ENCODE measurements at places on chromosomes 13 and 19.

- no peak for DNase-seq
Observed at GRCh38 chr13:34608331-34608730, 333.7 kb upstream of the NBEA start.

GRCh38 chr13:97471711-97472110 is 37.7 kb downstream of the RAP2A start:
- DNase-seq: no peak

DNA sequence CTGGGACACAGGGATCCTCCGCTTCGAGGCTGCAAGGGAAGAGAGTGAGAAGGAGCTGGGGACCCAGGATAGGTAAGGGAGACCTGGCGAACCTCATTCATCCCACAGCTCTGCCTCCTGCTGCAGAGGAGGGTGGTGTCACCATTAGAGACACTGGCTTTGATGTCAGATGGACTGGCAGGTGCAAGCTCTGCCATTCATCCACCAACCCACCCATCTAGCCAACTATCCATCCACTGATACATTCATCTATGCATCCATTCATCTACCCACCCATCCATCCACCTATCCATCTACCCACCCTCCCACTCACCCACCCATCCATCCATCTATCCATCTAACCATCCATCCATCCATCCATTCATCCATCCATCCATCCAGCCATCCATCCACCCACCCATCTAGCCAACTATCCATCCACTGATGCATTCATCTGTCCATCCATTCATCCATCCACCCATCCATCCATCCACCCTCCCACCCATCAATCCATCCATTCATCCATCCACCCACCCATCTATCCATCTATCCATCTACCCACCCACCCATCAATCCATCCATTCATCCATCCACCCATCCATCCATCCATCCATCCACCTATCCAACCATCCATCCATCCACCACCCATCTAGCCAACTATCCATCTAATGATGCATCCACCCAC is 5.7 kb downstream of the C19orf33 start:
- DNase-seq: no peak

- DNase-seq: peak; percentile 45
Observed at GRCh38 chr13:51269039-51269438, 46.8 kb downstream of the FAM124A start.

DNA sequence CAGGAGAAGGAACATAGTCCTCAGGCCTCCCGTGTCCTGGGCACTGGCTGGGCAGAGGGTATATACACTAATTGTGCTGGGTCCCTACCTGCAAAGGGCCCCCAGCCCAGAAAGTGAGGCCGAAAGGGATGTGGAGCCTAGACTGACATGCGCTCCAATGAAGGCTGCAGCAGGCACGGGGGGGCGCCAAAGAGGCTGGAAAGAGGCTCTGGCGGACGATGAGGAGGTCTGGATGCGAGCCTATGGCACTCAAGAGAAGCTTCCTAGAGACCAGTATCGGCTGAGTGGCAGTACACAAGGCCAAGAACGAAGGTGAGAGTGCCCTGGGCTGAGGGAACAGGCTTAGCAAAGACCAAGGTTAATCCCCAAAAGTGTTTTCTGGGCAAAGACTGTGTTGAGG is 16.6 kb downstream of the VRK3 start:
- no peak for DNase-seq

DNA sequence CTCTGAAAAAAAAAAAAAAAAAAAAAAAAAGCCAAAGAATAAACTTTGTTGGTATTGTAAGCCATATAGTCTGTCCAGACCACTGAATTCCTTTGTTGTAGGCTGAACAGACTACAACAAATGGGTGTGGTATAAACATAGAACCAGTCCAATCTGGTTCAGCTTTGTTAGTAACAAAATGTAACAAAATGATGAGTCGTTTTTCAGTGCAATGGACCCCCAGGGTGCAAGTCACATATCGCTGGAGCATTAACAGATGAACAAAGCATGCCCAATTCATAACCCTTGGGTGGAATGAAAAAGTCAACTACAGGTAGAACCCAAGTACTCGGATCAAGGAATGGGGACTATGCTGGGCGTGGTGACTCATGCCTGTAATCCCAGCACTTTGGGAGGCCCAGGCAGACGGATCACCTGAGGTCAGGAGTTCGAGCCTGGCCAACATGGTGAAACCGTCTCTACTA is 13.6 kb upstream of the FCHO1 start:
- no peak for DNase-seq

GRCh38 chr13:73861136-73861535 is 273.1 kb downstream of the KLF12 start:
- no peak for DNase-seq

GRCh38 chr13:106484537-106485193 is 50.8 kb downstream of the EFNB2 start:
- DNase-seq: no peak

DNA sequence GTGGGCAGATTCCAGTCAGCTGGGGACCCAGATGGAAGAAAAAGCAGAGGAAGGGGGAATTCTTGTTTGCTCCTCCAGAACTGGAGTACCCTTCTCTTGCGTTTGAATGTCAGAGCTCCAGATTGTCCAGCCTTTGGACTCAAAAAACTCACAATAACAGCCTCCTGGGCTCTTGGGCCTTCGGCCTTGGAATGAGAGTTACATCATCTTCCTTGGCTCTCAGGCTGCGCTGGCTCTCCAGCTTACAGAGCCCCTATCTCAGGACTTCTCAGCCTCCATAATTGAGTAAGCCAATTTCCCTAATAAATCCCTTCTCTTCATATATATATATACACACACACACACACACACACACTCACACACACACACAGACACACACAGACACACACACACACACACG is 1215.7 kb upstream of the SLC10A2 start:
- DNase-seq: no peak

DNA sequence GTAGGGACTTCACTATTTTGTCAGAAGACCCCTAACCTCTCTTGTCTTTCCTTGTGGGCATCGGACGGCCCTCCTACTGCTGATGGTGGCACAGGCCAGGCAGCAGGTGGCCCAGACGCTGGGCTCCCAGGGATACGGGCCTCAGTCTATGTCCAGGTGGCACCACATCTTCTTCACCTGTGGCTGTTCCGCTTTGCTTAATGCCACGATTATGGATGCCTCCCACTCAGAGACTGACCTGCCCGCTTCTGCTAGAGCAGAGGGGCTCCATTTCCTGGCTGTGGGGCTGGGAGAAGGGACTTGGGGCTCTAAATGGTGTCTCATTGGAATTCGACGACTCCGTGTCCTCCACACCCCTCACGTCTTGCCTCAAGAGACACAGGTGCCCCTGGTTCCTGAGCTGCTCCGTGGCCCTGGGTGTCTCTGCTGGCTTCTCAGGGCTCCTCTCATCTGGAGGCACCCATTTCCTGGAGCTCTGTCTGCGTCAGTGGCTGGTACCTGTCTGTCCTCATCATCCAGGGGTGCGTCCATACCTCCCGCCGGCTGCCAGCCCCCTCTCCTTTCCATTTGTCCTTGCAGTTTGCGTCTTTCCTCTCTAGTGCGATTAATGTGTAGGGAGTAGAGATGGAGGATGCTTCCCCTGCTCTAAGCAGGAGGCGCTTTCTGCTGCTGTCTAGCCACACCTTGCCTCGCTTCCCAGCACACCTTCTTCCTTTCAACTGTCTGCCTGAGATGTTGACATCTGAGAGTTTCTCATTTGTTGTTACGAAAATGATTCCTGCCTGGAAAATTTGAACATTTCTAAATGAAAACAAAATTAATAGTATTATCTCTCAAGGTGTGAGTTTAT is 63.4 kb downstream of the TEX29 start:
- DNase-seq: no peak

- no peak for DNase-seq
Observed at GRCh38 chr13:103067751-103068555, 1.7 kb upstream of the SLC10A2 start.

GRCh38 chr13:35988648-35989081 is 142.5 kb downstream of the DCLK1 start:
- DNase-seq: no peak

DNA sequence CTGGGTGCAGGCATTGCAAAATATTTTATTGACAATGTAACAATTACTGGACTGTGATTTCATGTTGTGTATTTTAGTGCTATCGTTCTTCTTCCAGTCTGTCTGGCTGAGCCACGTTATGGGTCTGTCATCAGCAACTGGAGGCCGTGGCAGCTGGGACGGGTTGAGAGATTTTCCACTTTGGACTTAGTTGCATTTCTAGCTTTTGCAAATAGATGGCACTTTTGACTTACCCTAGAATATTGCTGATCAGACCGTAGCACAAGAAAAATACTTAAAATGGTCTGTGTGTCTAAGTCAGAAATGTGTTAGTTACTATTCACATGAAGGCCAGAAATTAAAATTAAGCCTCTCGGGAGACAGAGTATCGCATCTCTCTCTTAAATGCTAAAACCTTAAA is 211.1 kb downstream of the TEX29 start:
- DNase-seq: no peak

GRCh38 chr13:78228940-78229339 is 310.3 kb upstream of the EDNRB start:
- DNase-seq: no peak

GRCh38 chr13:39048806-39049205 is 10.6 kb downstream of the NHLRC3 start:
- no peak for DNase-seq

DNA sequence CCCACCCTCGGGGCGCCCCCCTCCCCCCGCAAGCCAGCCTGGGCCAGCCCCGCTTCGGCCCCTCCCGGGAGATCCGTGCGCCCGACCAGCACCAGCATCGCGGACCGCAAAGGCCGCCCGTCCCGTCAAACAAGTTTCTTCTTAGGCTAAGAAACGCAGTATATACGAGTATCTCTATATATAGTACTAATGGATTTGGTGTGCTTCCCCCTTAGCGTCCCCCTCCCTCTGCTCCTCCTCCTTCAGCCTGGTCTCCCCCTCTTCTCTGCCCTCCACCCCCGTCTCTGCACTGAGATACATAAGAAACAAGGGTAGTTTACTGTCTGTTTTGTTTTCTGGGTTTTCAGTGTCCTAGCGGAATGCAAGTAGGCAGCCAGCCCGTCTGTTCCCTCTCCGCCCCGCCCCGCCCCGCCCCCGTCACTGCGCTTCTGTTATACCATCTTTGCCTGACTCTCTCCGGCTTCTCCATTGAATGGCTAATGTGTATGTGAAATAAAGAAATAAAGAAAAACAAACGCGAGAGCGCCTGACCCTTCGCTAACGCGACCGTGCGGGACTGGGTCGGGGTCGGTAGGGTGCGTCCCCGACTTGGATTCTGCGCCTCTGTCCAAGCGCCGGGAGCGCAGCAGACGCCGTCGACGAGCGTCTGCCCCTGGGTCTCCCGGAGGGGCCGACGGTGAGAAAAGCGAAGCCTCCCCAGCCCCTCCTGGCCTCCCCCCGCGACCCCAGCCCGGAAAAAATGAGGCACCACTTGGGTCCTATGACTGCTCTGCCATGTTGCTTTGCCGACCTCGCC is 4.2 kb downstream of the LYL1 start:
- DNase-seq: no peak

GRCh38 chr13:48575031-48575430 is 42.2 kb upstream of the RCBTB2 start:
- DNase-seq: no peak

DNA sequence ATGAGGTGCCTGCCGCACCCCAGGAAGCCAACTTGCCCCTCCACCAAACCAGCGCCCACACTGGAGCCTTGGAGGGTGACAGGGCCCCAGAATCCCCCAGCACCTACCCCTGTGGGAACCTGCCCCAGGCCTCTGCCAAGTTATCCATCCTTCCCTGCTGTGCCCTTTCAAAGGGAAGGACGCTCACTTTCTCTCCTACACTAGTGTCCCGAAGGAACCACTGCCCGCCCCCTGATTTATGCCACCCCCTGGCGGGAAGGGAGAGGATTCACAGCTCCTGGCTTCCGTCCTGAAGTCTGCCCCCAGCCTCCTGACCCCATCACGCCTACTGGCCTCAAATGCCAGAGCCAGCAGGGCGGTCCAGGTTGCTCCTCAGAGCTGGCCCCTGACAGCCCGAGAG is 1.4 kb downstream of the EVI5L start:
- no peak for DNase-seq

- DNase-seq: no peak
Observed at GRCh38 chr19:722553-723101, 13.9 kb downstream of the PALM start.

All from non-pigmented ciliary epithelial cell (primary cell).